PC-9 (cell line): ENCODE measurements at places on chromosomes 5 and 9. TPM values are rescaled to one million over a fixed set of nuclear protein-coding genes. Genes with fewer than 3 reads are reported as not detected.

- H3K27me3 ChIP-seq: peaks cover 53% of the 10 kb centered on the region
- H3K4me1 ChIP-seq: no peaks in the 10 kb centered on the region
- H3K27ac ChIP-seq: no peak overlapping the region
- H3K36me3 ChIP-seq: no peaks in the 10 kb centered on the region
Observed at GRCh38 chr5:4220016-4220415, 624.4 kb downstream of the IRX1 start.

- no peaks in the 10 kb centered on the region for H3K27me3 ChIP-seq
- no peak overlapping the region for H3K4me3 ChIP-seq
- H3K27ac ChIP-seq: no peak overlapping the region
Observed at GRCh38 chr5:170145462-170145861, 39.8 kb downstream of the FOXI1 start.

- no peak overlapping the region for H3K27ac ChIP-seq
- DNase-seq: no peak
- no peaks in the 10 kb centered on the region for H3K36me3 ChIP-seq
- no peak overlapping the region for H3K4me3 ChIP-seq
- H3K4me1 ChIP-seq: no peaks in the 10 kb centered on the region
- H3K27me3 ChIP-seq: no peaks in the 10 kb centered on the region
Observed at GRCh38 chr5:68499987-68500386, 284.4 kb downstream of the PIK3R1 start.

DNA sequence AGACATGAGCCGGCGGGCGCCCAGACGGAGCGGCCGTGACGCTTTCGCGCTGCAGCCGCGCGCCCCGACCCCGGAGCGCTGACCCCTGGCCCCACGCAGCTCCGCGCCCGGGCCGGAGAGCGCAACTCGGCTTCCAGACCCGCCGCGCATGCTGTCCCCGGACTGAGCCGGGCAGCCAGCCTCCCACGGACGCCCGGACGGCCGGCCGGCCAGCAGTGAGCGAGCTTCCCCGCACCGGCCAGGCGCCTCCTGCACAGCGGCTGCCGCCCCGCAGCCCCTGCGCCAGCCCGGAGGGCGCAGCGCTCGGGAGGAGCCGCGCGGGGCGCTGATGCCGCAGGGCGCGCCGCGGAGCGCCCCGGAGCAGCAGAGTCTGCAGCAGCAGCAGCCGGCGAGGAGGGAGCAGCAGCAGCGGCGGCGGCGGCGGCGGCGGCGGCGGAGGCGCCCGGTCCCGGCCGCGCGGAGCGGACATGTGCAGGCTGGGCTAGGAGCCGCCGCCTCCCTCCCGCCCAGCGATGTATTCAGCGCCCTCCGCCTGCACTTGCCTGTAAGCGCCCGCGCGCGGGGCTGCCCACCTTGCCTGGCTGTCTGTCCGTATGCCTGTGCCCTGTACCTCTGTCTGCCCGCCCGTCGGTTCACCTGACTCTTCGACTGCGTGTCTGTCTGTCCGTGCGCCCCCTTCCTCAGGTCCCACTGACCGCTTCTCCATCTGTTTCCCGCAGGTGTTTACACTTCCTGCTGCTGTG, 412 bp downstream of the FGF18 start:
- H3K4me1 ChIP-seq: 0 out of 2 replicates have a peak, but pooled peaks cover 8% of the 10 kb centered on the region
- no peaks in the 10 kb centered on the region for H3K27me3 ChIP-seq
- H3K4me3 ChIP-seq: peak overlapping the region; percentile 64
- H3K36me3 ChIP-seq: no peaks in the 10 kb centered on the region
- no peak for DNase-seq

Gene IL7R
- 0.41 TPM in 1 of 2 replicates, not detected in the other for total RNA-seq

GRCh38 chr5:180208038-180208434, 975 bp downstream of the RASGEF1C start:
- H3K4me1 ChIP-seq: no peaks in the 10 kb centered on the region
- DNase-seq: no peak
- peak overlapping the region; percentile 39; the same call in 1 of the 2 replicates for H3K4me3 ChIP-seq
- H3K27me3 ChIP-seq: no peaks in the 10 kb centered on the region; the same call in 1 of the 2 replicates

- H3K4me3 ChIP-seq: no peak overlapping the region
- H3K27ac ChIP-seq: no peak overlapping the region
- no peaks in the 10 kb centered on the region for H3K4me1 ChIP-seq
- no peak for DNase-seq
- H3K36me3 ChIP-seq: no peaks in the 10 kb centered on the region
Observed at GRCh38 chr5:11797132-11797531, 107.1 kb downstream of the CTNND2 start.

Gene TLR4
- total RNA-seq: 0.28 and 0.55 TPM in 2 replicates

GRCh38 chr5:61309115-61309514, 22.9 kb upstream of the ZSWIM6 start:
- no peak for DNase-seq
- H3K36me3 ChIP-seq: no peaks in the 10 kb centered on the region
- H3K27ac ChIP-seq: no peak overlapping the region
- no peak overlapping the region for H3K4me3 ChIP-seq
- H3K4me1 ChIP-seq: peaks cover 72% of the 10 kb centered on the region
- no peaks in the 10 kb centered on the region for H3K27me3 ChIP-seq

Gene DOCK2
- 0.18 and 0.41 TPM in 2 replicates for total RNA-seq

Gene HBEGF
- total RNA-seq: 8.5 and 9.0 TPM in 2 replicates

Gene CDHR2
- total RNA-seq: not detected in 2 replicates

DNA sequence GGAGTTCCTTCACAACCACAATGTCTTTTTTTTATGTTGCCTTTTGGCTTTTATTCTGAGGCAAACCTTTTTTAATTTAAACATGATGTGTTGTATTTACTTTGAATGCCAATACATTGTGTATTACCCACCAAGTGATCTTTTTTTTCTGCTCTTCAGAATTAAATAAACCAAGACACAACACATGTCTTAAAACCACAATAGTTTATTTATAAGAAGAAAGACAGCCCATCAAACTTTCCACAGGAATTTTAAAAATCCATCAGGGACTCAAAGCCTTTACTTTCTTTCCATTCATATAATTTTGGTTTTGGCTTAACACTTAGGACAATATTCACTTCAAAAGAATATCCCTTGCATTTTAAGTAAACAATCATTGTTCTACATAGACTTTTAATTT, 321.8 kb upstream of the MEF2C start:
- no peak for DNase-seq
- no peaks in the 10 kb centered on the region for H3K4me1 ChIP-seq
- no peaks in the 10 kb centered on the region for H3K27me3 ChIP-seq
- no peak overlapping the region for H3K4me3 ChIP-seq

- H3K36me3 ChIP-seq: no peaks in the 10 kb centered on the region
- H3K4me3 ChIP-seq: no peak overlapping the region
- no peak for DNase-seq
- H3K27me3 ChIP-seq: 0 out of 2 replicates have a peak, but pooled peaks cover 5% of the 10 kb centered on the region
- no peak overlapping the region for H3K27ac ChIP-seq
Observed at GRCh38 chr9:1013021-1013420, 36.6 kb downstream of the DMRT3 start.

GRCh38 chr9:77892171-77892570, 139.4 kb downstream of the GNAQ start:
- no peak overlapping the region for H3K27ac ChIP-seq
- 0 out of 2 replicates have a peak, but pooled peaks cover 3% of the 10 kb centered on the region for H3K36me3 ChIP-seq
- no peak overlapping the region for H3K4me3 ChIP-seq
- DNase-seq: no peak
- no peaks in the 10 kb centered on the region for H3K27me3 ChIP-seq

Gene HNRNPAB
- total RNA-seq: 171 and 193 TPM in 2 replicates

Gene GPX3
- total RNA-seq: 84.6 and 93.2 TPM in 2 replicates

DNA sequence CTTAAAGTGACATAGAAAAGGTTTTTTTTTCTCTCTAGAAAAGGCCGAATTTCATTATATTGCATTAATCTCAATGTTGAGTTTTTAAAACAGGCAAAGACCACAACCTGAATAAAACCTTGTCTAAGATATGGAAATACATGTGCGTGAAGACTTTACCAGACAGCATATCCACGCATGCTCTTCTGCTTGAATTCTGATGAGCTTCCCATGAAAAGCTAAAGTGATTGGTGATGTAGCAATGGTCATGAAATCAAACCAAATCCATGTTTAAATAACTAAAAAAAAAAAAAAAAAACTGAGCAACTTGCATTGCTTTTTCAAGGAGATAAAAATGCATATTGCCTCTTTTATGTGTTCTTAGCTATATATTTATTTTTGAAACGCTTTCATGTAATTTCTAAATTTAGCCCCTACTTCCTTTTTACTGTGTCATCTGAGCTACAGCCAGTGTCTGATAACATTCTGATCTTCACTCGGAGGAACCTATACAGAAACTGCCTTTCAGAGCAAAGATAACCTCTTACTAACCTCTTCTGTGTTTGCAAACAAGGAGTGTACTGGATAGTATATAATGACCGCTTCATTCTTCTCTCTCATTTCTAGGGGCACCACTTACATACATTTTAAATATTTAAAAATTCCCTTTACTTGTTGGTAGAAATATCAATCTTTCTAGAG, 179.1 kb upstream of the GNA14 start:
- H3K27ac ChIP-seq: no peak overlapping the region
- H3K4me3 ChIP-seq: no peak overlapping the region
- no peaks in the 10 kb centered on the region for H3K27me3 ChIP-seq

DNA sequence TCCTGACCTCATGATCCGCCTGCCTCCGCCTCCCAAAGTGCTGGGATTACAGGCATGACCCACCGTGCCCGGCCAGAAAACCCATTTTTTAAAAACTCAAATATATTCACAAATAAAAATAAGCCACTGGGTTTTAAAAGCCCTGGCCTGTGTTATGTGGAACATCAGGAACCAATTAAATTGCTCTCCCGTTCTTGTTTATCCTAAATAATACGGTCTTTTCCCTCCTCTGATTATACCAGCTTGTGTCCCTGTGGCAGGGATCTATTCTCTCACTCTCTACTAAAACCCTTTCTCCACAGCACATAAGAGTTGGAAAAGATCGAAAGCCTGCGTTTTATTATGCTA, 30.1 kb upstream of the LPAR1 start:
- no peaks in the 10 kb centered on the region for H3K36me3 ChIP-seq
- H3K27ac ChIP-seq: no peak overlapping the region
- H3K27me3 ChIP-seq: no peaks in the 10 kb centered on the region
- DNase-seq: no peak
- H3K4me3 ChIP-seq: no peak overlapping the region
